Liver (tissue), 10 donors: ENCODE measurements at places on chromosomes 4 and X. TPM values are rescaled to one million over a fixed set of nuclear protein-coding genes. Genes with fewer than 3 reads are reported as not detected.

DNA sequence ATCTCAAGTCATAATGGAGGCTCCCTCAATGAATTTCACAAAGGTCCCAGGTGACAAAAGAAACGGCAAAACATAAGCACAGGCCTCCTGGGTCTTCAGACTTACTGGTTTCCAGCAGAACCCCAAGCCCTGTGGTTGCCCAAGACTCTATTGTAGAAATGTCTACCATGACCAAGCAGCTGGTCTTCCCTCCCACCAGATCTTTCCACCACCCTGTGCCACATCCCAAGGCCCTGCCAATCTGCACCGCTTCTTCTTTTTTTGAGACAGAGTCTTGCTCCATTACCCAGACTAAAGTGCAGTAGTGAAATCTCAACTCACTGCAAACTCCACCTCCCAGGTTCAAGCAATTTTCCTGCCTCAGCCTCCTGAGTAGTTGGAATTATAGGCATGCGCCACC is 23.2 kb upstream of the TXK start:
- no peak for DNase-seq

GRCh38 chr4:65422109-65422508 is 248.2 kb downstream of the EPHA5 start:
- DNase-seq, result no peak

DNA sequence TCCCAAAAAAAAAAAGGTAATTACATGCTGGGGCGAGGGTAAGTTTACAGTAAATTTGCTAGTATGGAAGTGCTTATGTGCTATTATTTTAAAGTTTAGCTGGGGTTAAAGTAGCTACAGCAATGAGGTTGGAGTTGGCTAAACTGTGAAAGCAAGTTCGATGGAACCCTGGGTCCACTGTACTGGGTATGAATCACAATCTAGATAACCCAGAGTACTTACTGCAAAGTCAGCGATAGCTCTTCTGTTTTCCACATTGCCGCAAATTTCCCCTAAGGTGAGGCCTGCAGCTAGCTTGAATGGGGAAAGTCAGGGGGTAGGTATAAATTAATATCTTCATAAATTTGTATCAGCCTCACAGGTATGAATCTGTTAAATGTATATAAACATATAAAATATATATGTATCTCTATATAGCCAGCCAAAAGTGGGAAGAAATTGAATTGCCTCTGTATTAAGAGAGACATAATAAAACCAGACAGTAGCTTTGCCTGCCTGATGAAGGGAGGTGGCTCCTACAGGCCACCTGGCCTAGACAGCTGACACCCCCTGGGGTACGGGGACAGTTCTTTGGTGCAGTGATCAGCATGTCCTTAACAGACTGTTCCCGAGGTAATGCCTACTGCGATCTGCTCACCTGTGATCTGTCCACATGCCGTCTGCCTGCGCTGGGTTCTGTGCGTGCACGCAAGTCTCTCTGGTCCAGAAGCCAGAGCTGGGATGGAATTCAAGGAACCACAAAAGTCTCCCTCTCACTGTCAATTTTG is 30.6 kb downstream of the CLRN2 start:
- no peak for DNase-seq

DNA sequence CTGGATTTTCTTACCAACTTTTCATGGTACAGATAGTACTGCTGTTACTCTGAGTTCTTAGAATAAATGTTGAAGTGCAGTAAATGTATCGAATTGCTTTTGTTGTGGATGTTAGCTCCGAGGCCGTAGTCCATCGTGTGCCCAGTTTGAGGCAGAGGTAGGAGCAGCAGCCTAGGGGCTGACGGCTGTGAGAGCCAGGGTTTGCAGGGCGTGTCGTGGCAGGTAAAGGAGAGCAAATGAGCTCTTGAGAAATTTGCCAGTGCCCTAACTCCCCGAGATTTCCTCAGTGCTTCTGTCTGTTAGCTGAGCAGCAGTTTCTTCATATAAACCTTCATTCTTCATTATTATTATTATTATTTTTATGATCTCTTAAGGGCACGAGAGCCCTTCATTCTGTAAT is 21.6 kb downstream of the PRIMPOL start:
- DNase-seq, result no peak

- DNase-seq, result no peak
Measured at GRCh38 chr4:165754664-165755063, 118.4 kb upstream of the TLL1 start.

GRCh38 chr4:101022151-101023024 is 324.9 kb downstream of the PPP3CA start:
- no peak for DNase-seq

GRCh38 chr4:56552273-56552672 is 46.7 kb downstream of the ARL9 start:
- no peak for DNase-seq

- no peak for DNase-seq
Measured at GRCh38 chr4:168601899-168602298, 105.0 kb downstream of the PALLD start.

DNA sequence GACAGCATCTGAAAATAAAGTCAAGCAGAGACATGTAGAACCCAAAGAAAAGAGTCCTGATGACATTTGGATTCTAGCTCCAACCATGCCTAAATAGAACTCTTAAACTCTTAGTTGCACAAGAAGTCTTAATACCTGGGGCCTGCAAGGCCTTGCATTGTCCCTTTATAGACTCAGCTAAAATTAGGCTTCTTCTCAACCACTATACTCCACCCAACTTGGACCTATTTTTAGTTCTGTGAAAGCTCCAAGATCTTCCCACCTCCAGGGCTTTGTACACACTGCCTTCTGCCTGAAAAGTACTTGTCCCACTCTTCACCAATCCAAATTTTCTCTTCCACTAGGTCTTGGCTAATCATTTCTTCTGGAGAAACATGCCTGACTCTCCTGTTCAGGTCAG is 36.5 kb downstream of the PLK4 start:
- DNase-seq, result no peak

DNA sequence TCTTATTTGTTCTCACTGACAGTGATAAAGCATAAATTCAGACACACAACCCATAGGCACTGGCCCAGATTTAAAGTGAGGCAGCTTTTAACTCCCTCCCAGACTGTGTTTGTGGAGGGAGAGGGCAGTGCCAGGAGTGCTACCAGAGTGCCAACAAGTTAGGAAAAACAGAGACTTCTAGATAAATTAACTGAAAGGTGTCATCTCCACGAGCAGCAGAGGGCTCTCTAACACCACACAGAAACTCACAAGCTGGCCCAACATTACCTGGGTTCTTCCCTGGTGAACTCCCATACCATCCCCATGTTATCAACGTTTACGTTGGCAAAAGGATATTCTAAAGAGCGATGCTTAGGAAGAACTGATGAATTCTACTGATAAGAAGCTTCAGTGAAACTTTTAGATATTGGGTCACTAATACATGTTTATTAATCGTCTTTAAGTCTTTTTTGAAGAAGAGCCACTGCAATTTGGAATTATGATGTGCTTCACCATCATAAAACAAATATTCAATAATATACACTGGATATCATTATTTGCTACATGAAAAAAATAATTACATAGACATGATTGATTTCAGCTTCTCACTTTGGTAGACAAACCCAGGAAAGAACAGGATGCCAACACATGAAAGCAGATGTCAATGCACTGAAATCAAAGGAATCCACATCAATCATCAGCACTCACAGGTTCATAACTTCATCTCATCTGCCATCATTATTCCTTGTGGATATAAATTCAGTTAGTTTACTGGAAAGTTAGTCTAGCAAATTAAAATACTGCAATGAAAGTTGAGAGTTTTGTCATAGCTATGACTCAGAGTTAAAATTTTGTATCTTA is 121.2 kb upstream of the NAP1L5 start:
- peak; percentile 49 for DNase-seq

DNA sequence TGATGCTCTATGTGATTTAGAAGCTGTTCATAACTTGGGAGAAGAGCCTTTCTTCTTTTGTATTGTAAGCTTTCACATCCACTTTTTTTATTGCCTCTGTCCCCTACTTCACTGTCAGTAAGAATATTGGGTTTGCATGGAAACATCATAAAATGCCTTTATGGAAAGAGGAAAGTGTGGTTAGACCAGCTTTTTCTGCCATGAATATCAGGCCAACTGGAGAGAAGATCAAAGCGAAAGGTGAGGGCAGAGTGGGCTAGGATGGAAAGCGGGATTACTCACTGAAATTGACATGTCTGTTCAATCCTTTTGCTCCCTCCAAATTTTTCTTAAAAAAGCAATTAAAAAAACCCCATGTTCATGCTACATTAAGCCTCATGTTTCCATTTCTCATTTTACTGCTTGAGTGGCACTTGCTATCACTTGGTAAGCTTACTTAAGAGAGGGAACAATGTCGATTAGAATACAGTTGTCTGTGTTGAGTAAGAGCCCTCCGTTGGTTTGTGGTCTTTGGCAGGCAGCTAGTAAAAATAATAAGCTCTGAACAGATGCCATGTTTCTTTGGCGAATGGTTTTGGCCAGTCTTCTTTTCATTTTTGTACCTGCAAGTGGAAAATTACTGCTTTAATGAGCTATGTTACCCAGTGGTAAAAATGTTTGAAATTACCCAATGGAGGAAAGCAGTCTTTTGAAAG is 35.9 kb downstream of the SUPT20HL1 start:
- DNase-seq, result no peak

DNA sequence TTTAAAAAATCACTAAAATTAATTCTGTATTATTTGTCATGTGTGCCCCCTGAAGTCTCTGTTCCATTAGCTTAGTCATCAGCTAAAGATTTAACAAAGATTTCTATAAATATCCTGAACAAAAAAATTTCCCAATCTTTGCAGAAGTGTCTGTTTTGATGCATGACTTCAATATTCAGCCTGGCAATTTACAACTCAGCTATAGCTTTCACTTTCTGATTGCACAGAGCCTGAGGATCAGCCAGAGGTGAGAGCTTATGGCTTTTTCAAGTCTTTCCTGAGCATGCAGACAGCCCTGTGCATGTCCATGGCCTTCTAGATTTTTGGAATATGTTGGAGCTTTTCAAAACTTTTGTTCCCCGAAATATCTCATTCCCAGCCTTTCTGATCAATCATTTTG is 420.1 kb downstream of the ZNF674 start:
- no peak for DNase-seq

GRCh38 chrX:153657161-153657560 is 10.2 kb downstream of the DUSP9 start:
- no peak for DNase-seq

DNA sequence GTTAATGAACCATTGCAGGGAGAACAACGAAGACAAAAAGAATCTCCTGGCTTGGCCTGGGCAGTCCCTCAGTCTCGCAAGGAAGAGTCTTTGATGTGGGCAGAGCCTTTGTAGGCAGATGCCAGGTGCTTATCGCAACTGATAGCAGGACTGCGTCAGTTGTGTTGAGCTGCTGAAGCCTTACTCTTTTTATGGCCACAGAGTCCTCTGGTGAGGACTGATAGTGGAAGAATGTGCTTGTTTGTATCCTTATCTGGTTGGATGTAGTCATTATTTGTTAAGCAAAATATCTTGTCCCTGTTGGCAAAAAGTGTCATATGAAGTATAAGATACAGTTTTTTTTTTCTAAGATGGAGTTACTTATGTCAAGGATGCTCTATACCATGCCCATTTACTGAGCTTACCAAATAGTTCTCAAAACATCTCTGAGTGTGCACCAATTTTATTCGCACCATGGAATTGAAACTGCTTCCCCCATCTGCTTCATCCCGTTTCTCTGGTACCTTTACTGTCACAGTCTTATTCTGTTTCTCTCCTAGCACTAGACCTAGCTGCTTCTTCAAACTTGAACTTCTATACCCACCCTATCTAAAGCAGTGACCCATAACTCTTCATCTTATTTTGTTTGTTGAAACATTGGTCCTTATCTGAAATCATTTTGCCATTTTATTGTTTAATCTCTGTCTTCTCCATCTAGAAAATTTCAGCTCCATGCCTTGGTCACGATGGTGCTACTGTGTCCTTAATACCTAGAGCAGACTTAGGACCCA is 47.0 kb upstream of the SPRY1 start:
- no peak for DNase-seq

- DNase-seq, result no peak
Measured at GRCh38 chrX:40080894-40081678, 16.7 kb downstream of the BCOR start.

- DNase-seq, result no peak
Measured at GRCh38 chrX:107709266-107709806, 66.3 kb downstream of the TSC22D3 start.

DNA sequence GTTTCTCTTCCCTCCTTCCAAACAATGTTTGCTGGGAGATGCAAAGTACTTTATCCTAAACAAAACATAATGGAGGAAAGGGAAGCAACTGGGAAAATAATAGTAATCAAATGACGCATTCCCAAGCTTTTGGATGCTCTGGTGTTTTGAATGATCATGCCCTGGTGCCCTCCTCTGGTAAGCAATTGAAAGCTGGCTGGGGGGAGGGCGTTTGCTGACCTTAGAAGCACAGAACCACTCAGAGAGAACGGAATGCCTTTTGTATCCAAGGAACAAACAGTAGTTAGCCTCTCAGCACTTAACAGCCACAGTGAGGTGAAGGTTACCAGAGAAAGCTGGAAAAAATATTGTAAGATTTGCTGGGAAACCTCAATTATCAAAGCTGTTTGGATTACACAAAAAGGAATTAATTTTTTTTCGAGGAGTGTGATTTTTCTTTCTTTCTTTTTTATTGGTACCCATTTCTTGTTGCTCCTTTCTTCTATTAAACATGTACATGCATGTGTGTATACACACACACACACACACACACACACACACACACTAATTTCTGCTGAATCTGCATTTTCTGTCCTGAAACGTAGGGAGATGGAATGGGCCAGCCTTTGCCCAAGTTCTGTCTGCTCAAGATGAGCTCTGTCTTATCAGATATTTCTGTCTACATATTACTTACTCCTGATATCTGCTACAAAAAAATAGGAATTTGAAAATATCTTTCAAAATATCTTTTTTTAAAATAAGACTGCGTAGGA is 155.8 kb upstream of the IGFBP7 start:
- no peak for DNase-seq

GRCh38 chr4:118989098-118990080 is 100.7 kb downstream of the SYNPO2 start:
- DNase-seq, result no peak

DNA sequence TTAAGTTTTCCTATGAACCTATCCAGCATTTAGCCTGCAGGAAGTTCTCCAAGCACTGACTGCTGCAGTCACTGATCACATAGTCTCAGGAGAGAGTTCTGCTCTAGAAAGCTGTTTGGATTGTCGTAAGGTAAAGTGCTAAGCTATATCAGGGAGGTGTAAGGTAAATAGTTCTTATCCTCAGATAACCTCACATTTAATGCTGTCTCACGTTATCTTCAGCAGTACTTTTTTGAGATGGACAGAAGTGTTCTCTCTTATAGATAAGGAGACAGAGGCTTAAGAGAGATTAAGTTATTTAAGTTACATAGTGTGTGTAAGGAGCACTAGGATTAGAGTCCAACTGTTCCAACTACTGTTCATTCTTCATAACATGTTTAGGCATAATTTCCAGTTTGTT is 77.9 kb downstream of the STIM2 start:
- no peak for DNase-seq

- no peak for DNase-seq
Measured at GRCh38 chr4:48462363-48462762, 20.8 kb upstream of the SLC10A4 start.

AFP gene
- 1.0 TPM for total RNA-seq

UCP1 gene
- not detected for total RNA-seq

RRAGB gene
- 10.3 TPM for total RNA-seq

DOCK11 gene
- total RNA-seq, result 4.9 TPM

NAP1L3 gene
- total RNA-seq, result 0.84 TPM

RBM46 gene
- total RNA-seq, result 0.08 TPM

MTCP1 gene
- 2.2 TPM for total RNA-seq

SATL1 gene
- total RNA-seq, result 0.05 TPM

RAB40AL gene
- total RNA-seq, result 0.14 TPM

TMEM150C gene
- 4.8 TPM for total RNA-seq

KIAA0232 gene
- 34.4 TPM for total RNA-seq

SRPX gene
- 9.3 TPM for total RNA-seq

LRAT gene
- 4.4 TPM for total RNA-seq

PABPC4L gene
- 0.25 TPM for total RNA-seq

AKAP4 gene
- not detected for total RNA-seq

TEX13B gene
- total RNA-seq, result not detected
